NCI-H2227 treated with DMSO at 0.1 percent for 48 hours (cell line): ENCODE measurements at places on chromosomes 2 and 18.

DNA sequence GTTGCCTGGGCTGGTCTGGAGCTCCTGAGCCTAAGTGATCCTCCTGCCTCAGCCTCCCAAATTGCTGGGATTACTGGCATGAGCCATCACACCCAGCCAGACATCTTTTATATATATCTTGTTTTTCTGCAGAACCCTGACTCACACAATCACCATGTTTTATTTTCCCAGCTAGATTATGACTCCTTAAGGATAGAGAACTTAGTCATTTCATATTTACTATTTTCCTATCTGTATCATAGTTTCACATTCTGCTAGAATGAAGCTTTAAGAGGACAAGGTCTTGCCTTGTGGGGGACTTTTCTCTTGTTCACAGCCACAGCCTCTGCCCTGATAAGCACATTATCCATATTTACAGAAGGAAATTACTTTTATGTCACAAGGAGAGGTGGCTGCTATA is 73.9 kb downstream of the LBH start:
- no peak for DNase-seq

DNA sequence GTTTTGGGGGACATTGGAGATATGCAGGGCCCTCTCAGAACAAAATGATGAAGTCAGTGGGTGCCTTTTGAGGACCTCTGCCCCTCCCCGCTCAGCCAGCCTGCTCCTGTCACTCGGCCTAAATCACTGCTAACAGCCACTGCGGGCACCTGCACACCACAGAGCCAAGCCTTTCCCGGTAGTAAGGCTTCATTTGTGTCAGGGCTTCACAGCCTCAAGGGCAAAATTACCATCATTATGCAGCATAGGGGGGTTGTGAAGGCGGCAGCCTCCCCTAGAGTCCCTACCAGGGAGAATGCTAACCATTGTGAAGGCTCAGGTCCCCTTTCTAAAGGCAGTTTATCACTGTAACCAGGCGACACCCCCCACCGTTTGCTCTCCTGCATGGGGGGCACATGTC is 519.8 kb upstream of the MYT1L start:
- DNase-seq: peak; percentile 71

DNA sequence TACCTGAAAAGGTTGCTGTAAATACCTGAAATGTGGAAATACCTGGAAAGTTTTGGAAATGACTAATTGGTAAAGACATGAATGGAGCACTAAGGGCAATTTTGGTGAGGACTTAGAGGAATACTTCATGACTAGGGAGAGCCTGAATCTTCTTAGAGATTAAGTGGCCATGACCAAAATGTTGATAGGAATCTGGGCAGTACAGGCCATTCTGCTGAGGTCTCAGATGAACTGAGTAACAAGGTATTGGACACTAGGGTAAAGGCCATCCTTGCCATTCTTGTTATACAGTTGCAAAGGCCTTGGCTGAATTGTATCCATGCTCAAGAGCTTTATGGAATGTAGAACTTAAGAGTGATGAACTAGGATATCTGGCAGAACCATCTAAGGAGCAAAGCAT is 742.9 kb upstream of the RAB6C start:
- DNase-seq: no peak

- peak; percentile 68 for DNase-seq
These were observed 121.9 kb downstream of the PAX3 start for GRCh38 chr2:222176890-222177289.

- no peak for DNase-seq
These were observed 118.8 kb downstream of the SETBP1 start for GRCh38 chr18:44799382-44799906.

- no peak for DNase-seq
These were observed 82.7 kb downstream of the LONRF2 start for GRCh38 chr2:100239486-100240210.

DNA sequence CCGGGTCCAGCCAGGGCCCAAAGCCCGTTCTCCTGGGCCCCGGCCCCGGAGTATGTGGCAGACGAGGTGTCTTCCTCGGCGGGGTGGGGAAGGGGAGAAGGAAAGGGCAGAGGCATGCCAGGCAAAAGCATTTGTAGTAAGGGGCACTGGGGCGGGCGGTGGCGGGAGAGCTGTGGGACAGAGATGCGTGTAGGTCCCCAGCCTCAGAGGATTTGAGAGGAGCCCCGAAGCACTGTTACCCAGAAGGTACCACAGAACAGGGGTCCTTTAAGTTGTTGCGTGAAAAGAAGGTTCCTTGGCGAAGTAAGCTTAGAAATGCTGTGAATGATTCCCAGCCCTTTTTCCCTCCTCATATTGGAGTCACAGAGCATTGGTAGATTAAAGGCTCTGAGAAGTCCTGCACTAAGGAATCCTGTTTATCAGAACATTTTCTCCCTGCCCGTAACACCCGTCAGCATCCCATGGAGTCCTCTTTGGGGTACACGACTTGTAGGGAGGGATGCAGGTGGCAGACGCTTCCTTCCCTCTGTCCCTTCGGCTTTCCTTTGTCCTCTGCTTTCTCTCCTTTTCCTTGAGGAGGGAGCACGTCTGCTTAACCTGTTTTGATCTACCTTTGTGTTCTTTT is 12.5 kb downstream of the GAREM2 start:
- peak; percentile 27 for DNase-seq

GRCh38 chr2:39621596-39621995 is 44.1 kb upstream of the TMEM178A start:
- no peak for DNase-seq

DNA sequence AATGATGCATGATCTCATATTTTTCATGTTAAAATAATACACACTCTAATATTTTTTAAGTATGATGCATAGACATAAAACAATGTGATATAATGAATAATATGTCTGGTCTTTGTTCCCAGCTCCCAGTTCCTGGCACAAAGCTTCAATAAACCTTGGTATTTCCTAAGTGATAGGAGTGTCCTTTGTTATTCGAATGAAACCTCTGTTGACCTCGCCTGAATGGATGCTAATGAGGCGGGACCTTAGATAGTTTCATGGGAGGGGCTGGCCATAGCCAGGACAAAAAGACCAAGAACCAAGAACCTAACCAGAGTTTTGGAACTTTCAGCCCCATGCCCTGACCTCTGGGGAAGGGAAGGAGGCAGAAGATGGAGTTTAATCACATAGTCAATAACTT is 257.7 kb upstream of the COPS8 start:
- DNase-seq: no peak

DNA sequence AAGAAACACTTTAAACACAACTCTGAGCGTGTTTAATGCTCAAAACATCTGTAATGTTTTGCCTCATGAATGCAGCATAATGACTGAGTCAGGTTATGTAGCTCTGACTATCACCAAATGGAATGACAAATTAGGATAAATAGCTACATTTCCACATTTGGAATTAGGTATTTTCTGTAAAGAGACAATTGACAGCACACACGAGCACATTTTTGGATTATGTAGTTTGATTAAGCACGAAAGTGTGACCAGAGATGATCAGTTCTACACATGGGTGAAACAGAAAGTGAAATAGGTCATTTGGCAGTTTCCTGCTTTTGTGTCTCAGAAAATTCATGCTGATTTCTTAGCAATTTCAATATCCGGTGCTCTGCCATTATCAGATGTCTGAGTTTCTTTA is 29.0 kb downstream of the LPIN1 start:
- DNase-seq: no peak

- peak; percentile 82 for DNase-seq
These were observed at the start of gene DCC for GRCh38 chr18:52339891-52340371. Gene DCC (plus strand): TSS chr18:52340197. CDS start chr18:52340788, 591 bp downstream.

GRCh38 chr2:133716166-133716565 is 147.9 kb upstream of the NCKAP5 start:
- no peak for DNase-seq

GRCh38 chr18:2572171-2572569 is 813 bp downstream of the NDC80 start:
- no peak for DNase-seq

DNA sequence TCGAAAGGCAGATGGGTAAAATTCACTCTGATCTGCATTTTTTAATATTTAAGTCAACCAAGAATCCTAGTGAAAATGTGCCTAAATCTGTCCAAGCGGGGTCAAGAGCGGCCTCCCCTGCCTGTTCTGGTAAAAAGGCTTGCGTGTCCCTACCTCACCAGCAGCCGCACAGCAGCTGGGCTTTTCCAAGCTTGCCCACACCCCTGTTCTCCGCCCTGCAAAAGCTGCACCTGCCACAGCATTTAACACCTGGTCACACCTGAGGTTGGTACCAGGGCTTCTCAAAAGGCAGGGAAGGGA is 25.8 kb upstream of the TMEM182 start:
- DNase-seq: peak; percentile 44

DNA sequence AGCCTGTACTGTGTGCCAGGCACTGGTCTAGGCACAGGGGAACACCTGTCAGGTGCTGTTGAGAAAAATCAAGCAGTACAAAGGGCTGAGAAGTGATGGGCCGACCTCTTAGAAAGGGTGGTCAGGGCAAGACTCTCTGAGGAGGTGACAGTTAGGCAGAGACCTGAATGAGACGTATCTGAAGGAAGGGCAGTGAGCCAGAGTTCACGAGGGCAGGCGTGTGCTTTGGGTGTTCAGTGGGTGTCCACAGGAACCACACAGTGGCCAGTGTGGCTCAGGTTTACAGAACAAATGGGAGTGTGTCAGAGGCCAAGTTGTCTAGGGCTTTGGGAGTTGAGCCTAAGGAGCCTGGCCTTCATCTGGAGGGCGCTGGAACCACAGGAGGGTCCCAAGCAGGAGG is 6.2 kb downstream of the ARMC9 start:
- no peak for DNase-seq

DNA sequence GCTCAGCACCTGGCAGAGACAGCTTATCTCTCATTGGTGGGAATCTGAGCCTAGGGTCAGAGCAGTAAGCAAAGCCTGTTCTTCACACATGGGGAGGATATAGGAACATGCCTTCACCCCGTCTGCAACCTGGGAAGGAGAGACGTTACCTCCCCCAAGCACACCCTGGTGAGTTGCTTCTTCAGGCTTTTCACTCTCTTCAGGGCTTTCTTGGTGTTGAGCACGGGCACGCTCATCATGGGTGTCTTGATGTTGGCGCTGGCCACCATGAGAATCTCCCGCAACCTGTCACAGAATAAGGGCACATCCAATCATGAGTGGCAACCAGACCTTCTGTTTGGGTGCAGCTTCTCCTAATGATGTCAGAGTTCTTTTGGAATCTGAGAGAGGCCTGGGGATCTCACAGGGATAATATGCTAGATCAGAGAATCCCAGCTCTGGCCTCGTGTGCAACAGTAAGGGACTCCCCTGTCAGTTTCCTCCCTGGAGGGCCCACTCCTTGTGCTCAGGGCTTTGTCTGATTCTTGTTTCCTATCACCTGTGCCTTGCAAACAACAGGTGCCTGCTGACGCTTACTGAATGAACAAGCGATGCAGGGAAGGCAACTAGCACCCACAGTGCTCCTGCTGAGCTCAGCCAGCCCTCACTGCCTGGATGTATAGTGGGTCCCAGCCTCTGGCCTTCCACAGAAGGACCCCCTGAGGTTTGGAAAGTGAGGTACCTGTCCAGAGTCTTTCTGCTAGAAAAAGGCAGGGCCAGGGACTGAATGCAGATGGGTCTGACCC is 66.3 kb downstream of the POLR1A start:
- no peak for DNase-seq

- DNase-seq: peak; percentile 45
These were observed 81.9 kb downstream of the MOGAT1 start for GRCh38 chr2:222753251-222753824.

DNA sequence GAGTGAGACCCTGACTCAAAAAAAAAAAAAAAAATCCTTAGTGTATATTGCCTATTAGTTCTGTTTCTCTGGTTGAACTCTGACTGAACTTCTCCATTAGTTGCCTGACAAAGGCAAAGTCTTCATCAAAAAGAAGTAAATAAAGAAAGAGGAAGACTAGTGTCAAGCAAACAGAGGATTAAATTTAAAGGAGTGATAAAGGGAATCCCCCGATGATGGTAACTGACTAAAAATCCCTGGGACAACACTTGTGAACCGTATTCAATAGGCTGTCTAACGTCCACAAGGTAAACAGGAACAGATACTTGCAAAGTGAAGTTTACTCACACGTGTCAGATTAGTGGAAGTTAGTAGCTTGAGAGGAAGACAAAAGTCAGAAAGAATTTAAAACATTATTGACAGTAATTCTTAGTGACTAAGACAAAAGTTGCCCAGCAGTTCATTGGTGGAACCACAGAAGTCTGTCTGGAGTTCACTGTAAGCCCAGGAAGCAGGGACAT is 26.2 kb upstream of the SPOPL start:
- no peak for DNase-seq

DNA sequence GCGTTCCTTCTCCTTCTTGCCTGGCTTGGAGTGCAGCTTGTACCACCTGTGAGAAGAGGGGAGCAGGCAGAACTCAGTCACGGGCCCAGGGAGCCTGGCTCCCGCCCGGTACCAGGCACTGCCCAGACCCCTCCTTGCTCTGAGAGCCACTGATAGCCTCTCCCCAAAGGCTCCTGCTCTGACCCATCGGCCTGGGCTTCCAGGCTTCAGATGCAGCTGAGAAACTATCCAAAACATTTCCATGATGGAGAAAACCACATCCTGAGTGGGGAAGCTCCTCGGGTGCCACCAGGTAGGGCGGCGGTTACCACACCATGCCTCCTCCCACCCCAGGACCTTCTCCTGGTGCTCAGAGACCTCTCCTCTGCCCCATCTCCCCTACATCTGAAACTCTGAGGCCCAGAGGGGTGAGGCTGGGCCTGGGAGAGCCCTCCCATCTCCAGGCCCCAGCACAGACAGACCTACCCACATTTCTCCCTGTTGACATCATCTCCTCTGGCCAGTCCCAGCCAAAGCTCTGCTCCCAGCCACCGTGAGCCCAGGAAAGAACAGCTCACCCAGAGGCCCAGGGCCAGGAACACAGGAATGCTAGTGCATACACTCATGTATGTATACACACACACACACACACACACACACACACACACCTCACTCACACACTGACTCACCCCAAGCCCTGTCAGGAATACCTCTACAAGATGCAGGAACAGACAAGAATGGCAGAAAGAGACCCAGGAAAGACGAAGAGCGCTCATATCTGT is 17.9 kb upstream of the SFXN5 start:
- DNase-seq: no peak

GRCh38 chr2:112694182-112694581 is 26.6 kb upstream of the NT5DC4 start:
- DNase-seq: no peak

- DNase-seq: no peak
These were observed 304.4 kb upstream of the HS6ST1 start for GRCh38 chr2:128622955-128623620.

GRCh38 chr2:66576561-66577320 is 141.8 kb downstream of the MEIS1 start:
- peak; percentile 48 for DNase-seq

DNA sequence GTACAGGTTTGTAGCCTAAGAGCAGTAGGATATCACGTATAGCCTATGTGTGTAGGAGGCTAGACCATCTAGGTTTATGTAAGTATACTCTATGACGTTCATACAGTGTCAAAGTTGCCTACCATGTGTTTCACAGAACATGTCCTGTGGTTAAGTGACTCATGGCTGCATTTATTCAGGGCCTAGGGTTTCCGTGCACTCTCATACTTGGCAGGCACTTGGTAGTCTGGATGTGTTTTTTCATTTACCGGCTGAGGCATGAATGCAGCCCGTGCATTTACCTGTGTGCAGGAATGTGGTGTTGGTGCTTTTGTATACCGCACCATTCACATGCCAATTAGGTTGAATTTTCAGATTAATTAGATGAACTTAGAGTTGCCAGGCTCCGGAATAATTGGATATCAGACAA is 43.4 kb downstream of the MYL12B start:
- DNase-seq: no peak

- no peak for DNase-seq
These were observed 252.2 kb upstream of the CDH7 start for GRCh38 chr18:65498605-65499004.
